ENCODE measurements at places on chromosomes 7 and 10.
A peak's percentile ranks its signal among the peaks of the same experiment; 100 is the strongest.

DNA sequence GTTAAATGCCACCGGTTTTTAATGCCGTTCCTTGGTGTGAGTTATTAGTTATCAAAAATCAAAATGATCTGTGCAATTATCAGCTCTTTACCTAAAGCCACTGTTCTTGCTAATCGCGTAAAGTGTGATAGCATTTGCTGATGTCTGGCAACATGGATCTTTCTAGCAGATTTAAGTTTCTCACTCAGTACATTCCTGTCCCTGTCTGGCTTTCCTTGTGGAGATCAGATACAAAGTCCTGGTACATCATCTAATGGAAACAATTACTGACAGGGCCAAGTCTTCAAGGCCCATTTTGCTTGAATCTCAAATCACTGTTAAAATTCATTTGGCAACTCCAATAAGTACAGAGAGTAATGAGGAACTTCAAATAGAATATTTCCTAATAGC is 755.7 kb downstream of the AUTS2 start:
- no peak for DNase-seq

GRCh38 chr10:13673156-13673555 is 86.4 kb downstream of the PRPF18 start:
- DNase-seq: no peak

DNA sequence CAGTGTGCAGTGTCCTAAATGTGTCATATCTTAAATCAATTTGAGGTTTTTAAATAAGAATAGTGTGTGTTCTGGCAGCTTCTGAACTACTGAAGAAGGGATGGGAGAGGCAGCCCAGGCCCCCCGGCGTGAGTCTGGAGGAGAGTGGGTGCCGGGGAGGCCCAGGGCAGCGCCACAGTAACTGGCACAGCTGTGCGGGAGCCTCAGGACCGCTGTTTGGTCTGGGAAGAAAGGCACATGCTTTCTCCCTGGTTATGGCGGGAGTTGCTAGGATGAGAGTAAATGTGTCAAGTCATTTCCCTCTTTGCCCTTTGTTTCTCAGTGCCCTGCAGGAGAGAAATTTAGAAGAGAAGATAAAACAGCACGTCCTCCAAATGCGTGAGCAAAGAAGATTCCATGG is 31.9 kb upstream of the PWWP2B start:
- DNase-seq: no peak

GRCh38 chr7:45506059-45506458 is 68.1 kb upstream of the ADCY1 start:
- DNase-seq: no peak

DNA sequence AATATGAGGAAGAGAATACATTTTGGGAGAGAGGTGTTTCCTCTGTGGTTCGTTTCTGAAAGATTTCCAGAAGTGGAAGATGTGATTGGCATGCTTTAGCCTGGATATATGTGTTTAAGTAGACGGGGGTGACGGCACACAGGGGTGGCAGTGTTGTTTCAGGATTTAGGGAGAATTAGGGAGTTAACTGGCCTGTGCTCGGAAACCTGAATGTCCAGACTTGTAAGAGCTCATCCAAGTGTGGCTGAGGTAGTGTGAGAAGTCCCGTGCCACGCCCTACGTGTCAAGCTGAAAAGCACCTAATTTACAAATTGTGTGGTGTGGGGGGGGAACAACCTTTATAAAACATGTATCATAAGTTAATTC is 1.1 kb downstream of the RALA start:
- peak; percentile 45 for DNase-seq

DNA sequence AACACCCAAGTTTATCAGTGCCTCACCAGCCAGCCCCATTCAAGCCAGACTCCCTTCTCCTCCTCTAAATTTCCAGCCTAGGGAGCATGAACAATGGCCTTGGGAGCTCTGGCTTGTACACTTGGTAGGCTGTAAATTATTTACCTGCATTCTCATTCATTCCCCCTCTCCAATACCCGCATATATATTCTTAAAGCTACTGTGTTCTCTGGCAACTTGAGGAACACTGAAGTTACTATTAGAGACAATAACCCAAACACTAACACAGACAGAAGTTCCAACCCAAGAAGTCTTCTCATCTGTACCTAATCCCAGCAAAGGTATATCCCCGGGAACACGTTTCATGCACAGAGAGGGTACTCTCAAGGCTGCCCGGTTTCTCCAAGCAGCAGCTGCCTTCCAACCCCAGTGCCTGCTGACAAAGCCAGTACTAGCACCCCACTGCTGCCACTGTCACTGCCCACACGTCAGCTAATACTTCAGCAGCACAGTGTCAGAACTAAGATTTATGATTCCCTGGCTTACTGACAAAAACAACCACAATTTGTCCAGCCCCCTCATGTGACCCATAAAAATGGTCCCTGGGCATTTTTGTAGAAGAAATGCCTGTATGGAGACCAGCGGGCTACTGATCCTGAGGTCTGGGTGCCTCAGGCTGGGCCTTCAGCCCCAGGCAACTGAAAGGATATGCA is 3.1 kb downstream of the WDR91 start:
- DNase-seq: no peak
